SJSA1 (cell line): ENCODE measurements at places on chromosomes 3 and 15.

DNA sequence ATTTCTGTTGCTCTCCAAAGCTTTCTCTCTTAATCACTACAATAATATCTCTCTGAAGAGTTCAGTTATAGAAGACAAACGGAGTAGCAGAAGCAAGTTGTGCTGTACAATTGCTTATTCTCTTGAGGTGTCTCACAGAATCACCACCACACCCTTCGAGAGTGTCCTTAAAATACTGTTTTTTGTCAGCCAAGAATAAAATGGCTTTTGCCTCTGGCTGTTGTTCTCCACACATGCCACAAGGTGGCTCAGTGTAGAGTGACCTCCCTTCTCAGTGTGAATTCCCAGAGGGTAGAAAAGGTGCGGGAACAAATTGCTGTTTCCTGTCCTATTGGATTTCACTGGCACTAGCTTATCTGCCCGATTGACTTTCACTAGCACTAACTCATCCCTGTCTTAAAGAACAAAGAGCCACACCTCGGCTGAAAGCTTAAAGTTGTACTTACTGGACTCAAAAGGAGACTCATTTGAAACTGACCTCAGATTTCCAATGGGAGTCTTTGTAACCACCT lies 134.2 kb upstream of the SATB1 start:
- no peaks in the 10 kb centered on the region for H3K36me3 ChIP-seq
- H3K27ac ChIP-seq = no peak overlapping the region
- no peaks in the 10 kb centered on the region for H3K4me1 ChIP-seq
- H3K27me3 ChIP-seq = no peaks in the 10 kb centered on the region

DNA sequence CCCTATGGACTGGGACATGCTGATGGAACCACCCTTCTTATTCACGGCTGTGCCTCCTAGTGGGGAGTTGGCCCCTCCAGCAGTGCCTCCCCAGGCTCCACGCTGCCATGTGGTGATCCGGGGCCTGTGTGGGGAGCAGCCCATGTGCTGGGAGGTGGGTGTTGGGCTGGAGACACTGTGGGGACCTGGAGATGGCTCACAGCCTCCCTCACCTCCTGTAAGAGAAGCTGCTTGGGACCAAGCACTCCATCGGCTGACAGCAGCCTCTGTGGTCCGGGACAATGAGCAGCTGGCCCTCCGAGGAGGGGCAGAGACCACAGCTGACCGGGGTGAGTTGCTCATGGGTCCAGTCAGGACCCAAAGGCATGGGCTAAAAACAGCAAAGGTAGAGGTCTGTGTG lies 9.1 kb downstream of the ALG3 start:
- H3K27me3 ChIP-seq = no peaks in the 10 kb centered on the region
- peaks cover 15% of the 10 kb centered on the region for H3K36me3 ChIP-seq
- H3K27ac ChIP-seq = no peak overlapping the region
- H3K4me3 ChIP-seq = no peak overlapping the region
- no peak for DNase-seq
- H3K4me1 ChIP-seq = no peaks in the 10 kb centered on the region

DNA sequence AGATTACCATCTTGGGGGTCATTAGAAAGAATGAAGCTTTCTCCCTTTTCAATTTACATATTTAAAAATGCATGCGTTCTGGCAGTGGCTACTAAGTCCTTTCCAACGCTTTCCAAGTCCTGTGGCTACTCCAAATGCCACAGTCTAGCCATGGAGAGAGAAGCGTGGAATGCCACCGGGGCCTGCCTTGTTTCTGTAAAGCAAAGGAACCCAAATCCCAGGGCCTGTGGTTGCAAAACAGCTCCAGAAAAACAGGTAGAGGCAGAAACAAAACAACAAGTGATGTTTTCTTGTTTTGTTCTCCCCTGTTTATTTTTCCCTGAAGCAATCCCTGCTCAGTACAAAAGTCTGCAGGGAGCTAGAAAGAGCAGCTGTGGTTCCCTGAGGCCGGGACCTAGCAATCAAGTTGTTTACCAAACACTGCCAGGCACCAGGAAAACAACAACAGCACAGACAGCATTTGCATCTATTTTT lies 85.5 kb downstream of the FOXP1 start:
- H3K4me1 ChIP-seq = peaks cover 31% of the 10 kb centered on the region
- H3K27ac ChIP-seq = no peak overlapping the region; the same call in 1 of the 2 replicates
- no peak overlapping the region for H3K4me3 ChIP-seq
- no peaks in the 10 kb centered on the region for H3K27me3 ChIP-seq
- no peaks in the 10 kb centered on the region for H3K36me3 ChIP-seq
- no peak for DNase-seq

GRCh38 chr3:115325539-115325938 lies 178.5 kb upstream of the ZBTB20 start:
- no peak overlapping the region for H3K4me3 ChIP-seq
- H3K27ac ChIP-seq = no peak overlapping the region
- H3K36me3 ChIP-seq = no peaks in the 10 kb centered on the region
- DNase-seq = peak; percentile 42
- H3K4me1 ChIP-seq = peaks cover 13% of the 10 kb centered on the region

GRCh38 chr15:25905140-25905539 lies 42.0 kb upstream of the ATP10A start:
- 0 out of 2 replicates have a peak, but pooled peaks cover 2% of the 10 kb centered on the region for H3K27me3 ChIP-seq
- no peak overlapping the region for H3K27ac ChIP-seq
- H3K36me3 ChIP-seq = no peaks in the 10 kb centered on the region
- peak; percentile 31 for DNase-seq

- no peaks in the 10 kb centered on the region for H3K27me3 ChIP-seq
- H3K4me3 ChIP-seq = peak within 1 kb of the TSS; percentile 95
- DNase-seq = no peak
- H3K27ac ChIP-seq = peak within 1 kb of the TSS; percentile 80
- peaks cover 8% of the 10 kb centered on the region for H3K36me3 ChIP-seq
These were observed at the start of gene ZNF592 for GRCh38 chr15:84748274-84749110. Gene ZNF592 (plus strand): TSS chr15:84748592. CDS start chr15:84782676, 34,084 bp downstream.

- H3K36me3 ChIP-seq = peaks cover 41% of the 10 kb centered on the region
- H3K27me3 ChIP-seq = no peaks in the 10 kb centered on the region
- DNase-seq = no peak
- no peak overlapping the region for H3K4me3 ChIP-seq
These were observed 6.8 kb downstream of the UBL7 start for GRCh38 chr15:74453925-74454763.

GRCh38 chr3:12201813-12202212 lies 43.1 kb upstream of the TIMP4 start:
- H3K27me3 ChIP-seq = no peaks in the 10 kb centered on the region
- no peak overlapping the region for H3K4me3 ChIP-seq
- no peak overlapping the region for H3K27ac ChIP-seq
- H3K4me1 ChIP-seq = 0 out of 2 replicates have a peak, but pooled peaks cover 3% of the 10 kb centered on the region
- no peak for DNase-seq

GRCh38 chr3:14796403-14797077 lies 22.2 kb upstream of the FGD5 start:
- H3K36me3 ChIP-seq = no peaks in the 10 kb centered on the region
- no peak for DNase-seq
- no peaks in the 10 kb centered on the region for H3K4me1 ChIP-seq
- H3K27ac ChIP-seq = no peak overlapping the region
- no peaks in the 10 kb centered on the region for H3K27me3 ChIP-seq

DNA sequence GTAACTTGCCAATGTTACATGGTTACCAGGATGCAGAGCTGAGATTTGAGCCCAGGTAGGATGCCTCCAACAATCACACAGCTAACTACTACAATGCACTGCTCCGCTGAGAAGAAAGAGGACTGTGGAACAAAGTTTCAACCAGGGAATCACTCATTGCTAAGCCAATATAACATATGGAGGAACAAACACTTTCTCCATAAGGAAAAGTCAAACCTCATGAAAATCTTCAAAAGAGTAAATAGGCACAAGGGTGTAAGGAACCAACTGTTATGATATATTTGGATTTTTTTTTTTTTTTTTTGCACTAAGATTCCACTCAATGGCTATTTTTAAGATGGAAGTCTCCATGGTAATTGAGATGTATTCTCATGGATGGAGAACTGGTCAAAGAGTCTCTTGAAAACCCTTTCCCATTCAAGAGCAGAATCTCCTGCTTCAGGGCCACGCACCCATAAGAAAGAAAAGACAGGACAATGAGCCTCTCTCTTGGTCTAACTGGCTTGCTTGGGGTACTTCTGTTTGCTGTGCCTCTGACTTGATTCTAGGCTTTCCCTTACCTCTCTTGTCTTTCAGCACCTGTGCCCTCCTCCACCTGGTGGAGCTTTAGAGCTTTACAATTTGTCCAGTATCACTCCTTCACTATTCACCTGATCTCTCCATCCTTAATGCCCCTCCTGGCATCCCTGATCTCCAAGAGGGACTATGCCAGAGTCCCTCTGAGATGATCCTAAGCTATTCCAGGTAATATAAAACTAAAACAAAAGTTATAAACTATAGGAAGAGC lies 252.8 kb downstream of the NTRK3 start:
- DNase-seq = no peak
- no peaks in the 10 kb centered on the region for H3K27me3 ChIP-seq

DNA sequence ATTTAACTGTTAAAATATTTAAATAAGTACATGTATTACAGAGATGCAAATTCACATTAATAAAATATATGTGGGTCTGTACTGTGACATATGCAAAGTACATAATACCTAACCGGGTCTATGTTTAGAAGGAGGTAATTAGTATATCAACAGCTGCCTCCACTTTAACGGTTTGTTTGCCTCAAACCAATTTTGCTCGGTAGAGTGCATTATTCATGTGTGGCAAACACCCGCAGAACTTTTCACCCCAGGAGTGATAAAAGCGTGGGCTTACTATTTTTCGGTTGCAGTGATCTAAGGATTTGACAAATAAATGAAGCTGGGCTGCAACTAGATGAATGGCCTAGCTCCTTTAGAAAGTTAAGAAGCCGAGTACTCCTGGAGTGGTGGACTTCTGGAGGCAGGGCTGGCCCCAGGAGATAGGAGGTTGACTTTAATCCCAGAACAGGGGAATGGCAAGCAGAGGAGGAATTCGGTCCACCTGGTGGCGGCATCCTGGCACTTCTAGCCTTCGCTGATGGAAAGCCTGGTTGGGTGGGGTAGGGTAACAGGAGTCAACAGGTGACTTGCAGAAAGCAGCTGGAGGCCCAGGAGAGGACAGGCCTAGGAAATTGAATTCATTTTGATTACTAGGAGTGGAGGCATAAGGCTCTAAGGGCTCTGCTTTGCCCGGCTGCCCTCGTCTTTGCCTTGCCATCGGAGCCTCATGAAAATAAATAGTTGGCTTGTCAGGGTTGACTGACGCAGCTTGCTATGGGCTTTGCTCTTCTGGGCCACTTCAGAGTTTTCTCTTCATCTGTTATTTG lies 2.4 kb downstream of the SLCO3A1 start:
- DNase-seq = no peak
- H3K4me1 ChIP-seq = peaks cover 18% of the 10 kb centered on the region
- no peaks in the 10 kb centered on the region for H3K36me3 ChIP-seq
- no peak overlapping the region for H3K4me3 ChIP-seq
- H3K27me3 ChIP-seq = peaks cover 20% of the 10 kb centered on the region

DNA sequence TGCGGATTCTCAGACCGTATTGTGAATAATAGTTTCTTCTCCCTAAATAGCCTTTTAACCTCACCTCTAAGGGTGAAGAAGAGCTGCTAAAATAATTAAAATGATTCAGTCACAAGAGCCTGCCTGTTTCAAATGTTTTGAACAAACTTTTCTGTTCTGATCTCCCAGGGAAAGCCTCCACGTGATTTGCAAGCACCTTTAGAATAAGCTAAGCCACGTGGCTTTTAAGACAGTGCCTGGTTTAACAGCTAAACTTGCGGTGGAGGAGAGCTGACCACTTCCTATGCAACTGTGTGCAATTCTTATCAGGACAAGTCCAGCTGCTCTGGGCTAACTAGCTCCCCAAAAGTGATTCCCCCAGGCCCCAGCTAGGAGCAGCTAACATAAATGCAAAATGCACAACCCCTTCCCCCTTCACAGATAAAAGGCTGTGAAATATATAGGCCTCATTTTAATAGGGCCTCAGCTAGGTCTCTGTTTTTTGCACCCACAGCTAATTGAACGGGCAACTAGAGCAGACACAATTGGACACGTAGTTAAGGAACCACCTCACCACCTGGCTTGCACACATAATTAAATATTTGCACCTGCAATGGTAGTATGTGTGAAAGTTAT lies 401.2 kb upstream of the NR2F2 start:
- H3K27ac ChIP-seq = no peak overlapping the region
- no peaks in the 10 kb centered on the region for H3K27me3 ChIP-seq
- H3K4me3 ChIP-seq = no peak overlapping the region
- peaks cover 7% of the 10 kb centered on the region; the same call in 1 of the 2 replicates for H3K4me1 ChIP-seq
- no peaks in the 10 kb centered on the region for H3K36me3 ChIP-seq

DNA sequence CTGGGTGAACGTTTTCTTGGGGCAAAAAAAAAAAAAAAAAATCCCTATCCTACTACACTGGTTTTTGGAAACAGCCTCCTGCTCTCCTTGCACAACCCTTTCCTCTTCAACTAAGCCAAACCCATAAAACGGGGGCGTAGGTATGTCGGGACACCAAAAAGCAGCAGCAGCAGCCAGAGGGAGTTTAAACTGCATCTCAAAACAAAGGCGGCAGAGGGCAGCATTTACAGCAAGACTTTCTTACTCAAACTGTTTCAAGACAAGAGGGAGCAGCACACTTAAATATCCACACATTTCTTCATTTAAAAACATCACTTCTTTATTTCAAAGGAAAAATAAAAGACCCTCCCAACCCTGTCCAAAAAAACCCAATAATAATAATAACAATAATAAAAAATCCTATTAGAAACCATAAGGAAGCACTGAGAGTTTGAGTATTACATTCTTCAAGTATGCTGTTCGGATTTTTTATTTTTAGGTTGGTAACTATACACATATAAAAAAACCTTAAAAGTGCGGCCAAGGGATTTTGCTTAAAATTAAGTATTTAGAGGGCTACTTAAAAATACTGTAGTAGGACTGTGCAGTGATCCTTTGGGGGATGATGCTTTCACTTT lies 43.9 kb upstream of the PLXND1 start:
- H3K27ac ChIP-seq = peak overlapping the region; percentile 60; the same call in 1 of the 2 replicates
- peaks cover 31% of the 10 kb centered on the region for H3K4me1 ChIP-seq
- H3K36me3 ChIP-seq = no peaks in the 10 kb centered on the region
- peak; percentile 59 for DNase-seq
- no peaks in the 10 kb centered on the region for H3K27me3 ChIP-seq

GRCh38 chr15:32656091-32656490 lies 14.6 kb downstream of the SCG5 start:
- H3K4me1 ChIP-seq = peaks cover 10% of the 10 kb centered on the region
- no peak for DNase-seq
- no peak overlapping the region for H3K4me3 ChIP-seq
- H3K36me3 ChIP-seq = no peaks in the 10 kb centered on the region; the same call in 1 of the 2 replicates
- H3K27me3 ChIP-seq = no peaks in the 10 kb centered on the region
